Glomerular endothelial cell (primary cell): ENCODE measurements at places on chromosomes 2 and 18. TPM values are rescaled to one million over a fixed set of nuclear protein-coding genes. Genes with fewer than 3 reads are reported as not detected.

Gene DRC1
- total RNA-seq = not detected in 2 replicates

Gene NEURL3
- 0.68 and 7.0 TPM in 2 replicates for total RNA-seq

Gene LYG1
- total RNA-seq = 1.2 TPM in 1 of 2 replicates, not detected in the other

Gene REG3G
- total RNA-seq = not detected in 2 replicates
